Colonic mucosa (tissue), 4 donors: ENCODE measurements at places on chromosomes 11 and 22. TPM values are rescaled to one million over a fixed set of nuclear protein-coding genes. Genes with fewer than 3 reads are reported as not detected.

Gene CRACR2B
- 108 TPM for total RNA-seq

Gene KRTAP5-2
- not detected for total RNA-seq

Gene TMEM45B
- total RNA-seq: 191 TPM

Gene CLP1
- total RNA-seq: 14.9 TPM

Gene KDM4E
- total RNA-seq: not detected

Gene SLN
- not detected for total RNA-seq

Gene MRGPRE
- not detected for total RNA-seq

Gene CECR2
- 0.40 TPM for total RNA-seq

Gene MS4A4A
- total RNA-seq: 5.6 TPM

Gene RIMBP3C
- 0.07 TPM for total RNA-seq

Gene CRYAB
- total RNA-seq: 166 TPM

Gene IGSF9B
- total RNA-seq: 5.0 TPM

Gene TTC36
- 0.35 TPM for total RNA-seq

Gene NXPE4
- 95.2 TPM for total RNA-seq

Gene CYTH4
- 7.4 TPM for total RNA-seq

Gene MADD
- 45.9 TPM for total RNA-seq

- no peak for DNase-seq
Measured at GRCh38 chr11:132943706-132944568, 588.4 kb downstream of the OPCML start.

DNA sequence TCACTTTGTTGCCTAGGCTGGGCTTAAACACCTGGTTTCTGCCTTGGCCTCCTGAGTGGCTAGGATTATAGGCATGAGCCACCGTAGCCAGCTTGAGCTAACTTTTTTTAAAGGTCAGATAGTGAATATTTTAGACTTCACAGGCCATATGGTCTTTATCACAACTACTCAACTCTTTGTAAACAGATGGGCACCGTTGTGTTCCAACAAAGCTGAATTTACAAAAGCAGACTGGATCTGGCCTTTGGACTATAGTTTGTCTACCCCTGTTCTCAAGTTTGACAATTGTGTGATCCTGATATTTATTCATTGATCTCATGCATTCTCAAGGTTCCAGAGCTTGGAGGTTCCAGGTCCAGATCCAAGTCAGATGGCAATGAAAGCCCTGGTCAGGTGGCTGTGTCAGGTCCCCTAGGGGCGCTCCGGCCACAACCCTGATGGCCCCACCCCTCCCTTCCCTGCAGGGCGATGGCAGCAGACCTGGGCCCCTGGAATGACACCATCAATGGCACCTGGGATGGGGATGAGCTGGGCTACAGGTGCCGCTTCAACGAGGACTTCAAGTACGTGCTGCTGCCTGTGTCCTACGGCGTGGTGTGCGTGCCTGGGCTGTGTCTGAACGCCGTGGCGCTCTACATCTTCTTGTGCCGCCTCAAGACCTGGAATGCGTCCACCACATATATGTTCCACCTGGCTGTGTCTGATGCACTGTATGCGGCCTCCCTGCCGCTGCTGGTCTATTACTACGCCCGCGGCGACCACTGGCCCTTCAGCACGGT lies 15.8 kb downstream of the P2RY2 start:
- no peak for DNase-seq

GRCh38 chr22:50305393-50305922 lies 2.0 kb downstream of the PLXNB2 start:
- peak; percentile 77 for DNase-seq

DNA sequence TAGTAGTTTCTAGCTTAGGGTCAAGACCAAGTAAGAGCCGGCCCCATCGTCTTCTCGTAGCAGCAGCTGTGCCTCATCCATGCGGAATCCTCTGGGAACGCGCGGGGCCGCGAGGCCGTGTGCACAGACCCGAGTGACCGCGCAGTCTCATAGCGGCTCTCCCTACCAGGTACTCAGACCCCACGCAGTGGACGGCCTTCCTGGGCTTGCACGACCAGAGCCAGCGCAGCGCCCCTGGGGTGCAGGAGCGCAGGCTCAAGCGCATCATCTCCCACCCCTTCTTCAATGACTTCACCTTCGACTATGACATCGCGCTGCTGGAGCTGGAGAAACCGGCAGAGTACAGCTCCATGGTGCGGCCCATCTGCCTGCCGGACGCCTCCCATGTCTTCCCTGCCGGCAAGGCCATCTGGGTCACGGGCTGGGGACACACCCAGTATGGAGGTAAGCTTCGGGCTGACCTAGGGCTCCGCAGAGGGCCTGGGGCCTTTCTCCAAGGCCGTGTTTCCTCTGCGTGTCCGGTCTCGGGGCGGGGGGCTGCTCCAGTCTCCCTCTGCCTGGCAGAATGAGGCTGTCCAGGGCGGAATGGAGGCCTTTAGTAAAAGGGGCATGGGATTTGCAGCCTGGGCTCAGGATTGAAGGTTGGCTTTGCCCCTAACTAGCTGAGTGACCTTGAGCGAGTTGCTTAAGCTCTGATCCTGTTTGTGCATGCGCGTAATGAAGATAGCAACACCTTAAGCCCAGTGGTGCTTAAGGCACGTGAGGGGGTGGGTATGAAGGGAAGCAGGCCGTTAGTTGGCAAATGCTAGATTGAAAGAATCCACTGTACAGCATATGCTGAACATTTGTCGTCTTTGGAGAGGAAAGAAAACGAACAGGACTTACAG lies 48.9 kb downstream of the ST14 start:
- DNase-seq: peak; percentile 16

DNA sequence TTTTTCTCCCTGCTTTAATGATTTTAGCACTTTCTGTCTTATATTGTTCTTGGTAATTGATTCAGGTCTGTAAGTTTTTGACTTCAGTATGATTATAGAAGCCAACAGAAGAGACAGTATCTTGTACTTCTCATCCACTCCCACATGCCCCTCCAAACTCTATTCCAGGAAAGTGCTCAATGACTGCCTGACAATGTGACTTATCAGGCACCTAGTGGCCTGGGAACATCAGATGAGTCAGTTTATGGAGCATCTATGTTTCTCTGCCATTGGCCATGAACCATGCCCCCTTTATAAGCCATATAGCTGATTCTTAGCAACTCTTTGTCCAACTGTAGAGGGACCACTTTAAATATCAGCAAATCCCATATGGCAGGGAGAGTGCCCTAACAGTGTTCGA lies 179.2 kb upstream of the MTMR2 start:
- DNase-seq: no peak

DNA sequence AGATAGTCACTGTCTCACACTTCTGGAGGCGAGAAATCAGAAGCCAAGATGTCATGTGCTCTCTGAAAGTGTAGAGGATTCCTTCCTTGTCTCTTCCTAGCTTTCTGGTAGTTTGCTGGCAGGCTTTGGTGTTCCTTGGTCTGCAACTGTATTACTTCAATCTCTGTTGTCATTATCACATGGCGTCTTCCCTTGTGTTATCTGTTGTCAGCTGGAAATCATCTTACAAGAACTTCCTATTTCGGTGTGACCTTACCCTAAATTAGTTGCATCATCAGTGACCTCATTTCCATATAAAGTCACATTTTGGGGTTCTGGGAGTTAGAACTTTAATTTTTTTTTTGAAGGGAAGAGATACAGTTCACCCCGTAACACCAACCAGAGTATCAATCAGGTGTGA lies 3.3 kb upstream of the LIN7C start:
- DNase-seq: no peak

GRCh38 chr11:45666648-45667642 lies 1.5 kb upstream of the CHST1 start:
- no peak for DNase-seq

GRCh38 chr11:44645827-44646226 lies 80.4 kb downstream of the CD82 start:
- DNase-seq: no peak

GRCh38 chr11:133835593-133836548 lies 9.4 kb downstream of the SPATA19 start:
- no peak for DNase-seq

DNA sequence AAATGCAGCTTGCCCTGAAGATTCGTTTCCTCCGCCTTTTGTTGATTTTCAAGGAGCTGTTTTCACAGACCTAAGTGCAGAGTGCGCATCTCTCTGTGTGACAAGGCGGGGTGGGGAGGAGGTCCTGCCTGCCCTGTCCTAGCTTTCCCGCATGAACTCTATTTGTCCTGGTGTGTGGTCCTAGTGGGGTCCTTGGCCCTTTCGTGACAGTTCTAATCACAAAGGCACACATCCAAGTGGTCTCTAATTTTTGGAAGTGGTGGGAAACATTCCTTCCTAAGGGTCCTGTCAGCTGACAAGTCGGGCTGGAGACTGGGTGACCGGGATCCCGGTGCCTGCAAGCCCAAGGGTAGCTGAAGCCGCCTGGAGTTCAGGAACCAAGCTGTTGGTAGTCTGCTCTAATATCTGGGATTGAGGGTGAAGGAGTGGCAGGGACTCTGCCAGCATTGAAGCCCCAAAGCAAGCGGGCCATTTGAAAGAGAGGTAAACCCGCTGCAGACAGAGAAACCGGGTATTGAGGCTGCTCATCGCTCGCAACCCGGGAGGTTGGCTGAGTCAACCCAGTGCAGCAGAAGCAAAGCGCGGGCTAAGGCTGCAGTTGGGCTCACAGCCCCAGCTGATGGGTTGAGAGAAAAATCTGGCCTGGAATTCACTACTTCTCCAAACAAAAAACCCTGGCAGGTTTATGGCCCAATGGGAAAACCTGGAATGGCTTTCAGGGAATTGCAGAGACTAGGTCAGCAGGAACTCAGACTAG lies 28.1 kb upstream of the FBXO3 start:
- peak; percentile 59 for DNase-seq

GRCh38 chr22:19543970-19544708 lies 19.9 kb upstream of the CLDN5 start:
- peak; percentile 38 for DNase-seq

DNA sequence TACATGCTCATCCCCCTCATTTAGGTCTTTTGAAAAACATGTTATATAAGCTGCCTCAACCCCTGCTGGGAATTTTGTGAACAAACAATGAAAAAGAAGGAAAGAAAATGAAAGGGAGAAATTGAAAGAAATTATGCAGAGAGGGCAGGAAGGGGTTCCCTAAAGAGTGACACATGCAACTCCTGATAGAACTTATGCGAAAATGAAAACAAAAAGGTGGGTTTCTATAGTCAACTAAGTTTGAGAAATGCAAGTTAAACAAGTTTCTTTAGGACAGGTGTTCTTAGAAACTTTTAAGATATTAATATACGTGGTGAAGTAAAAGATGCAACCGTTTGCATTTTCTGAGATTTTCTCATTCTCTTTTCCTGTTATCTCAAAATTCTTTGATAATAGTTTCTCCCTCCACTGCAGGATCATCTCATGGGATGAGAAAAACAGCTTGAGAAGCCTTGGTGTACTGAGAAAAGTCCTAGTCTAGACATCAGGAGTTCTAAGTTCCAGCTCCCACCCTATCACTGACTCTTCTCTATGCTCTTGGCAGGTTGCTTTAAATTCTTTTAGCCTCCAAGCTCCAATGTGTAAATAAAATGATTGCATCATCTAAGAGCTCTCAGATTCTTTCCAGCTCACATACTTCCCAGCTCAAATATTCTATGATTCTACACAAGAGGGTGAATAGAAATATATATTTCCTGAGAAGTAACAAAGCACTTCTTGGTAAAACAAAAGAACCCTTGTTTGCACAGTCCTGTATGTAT lies 109.2 kb downstream of the FAM76B start:
- DNase-seq: no peak

DNA sequence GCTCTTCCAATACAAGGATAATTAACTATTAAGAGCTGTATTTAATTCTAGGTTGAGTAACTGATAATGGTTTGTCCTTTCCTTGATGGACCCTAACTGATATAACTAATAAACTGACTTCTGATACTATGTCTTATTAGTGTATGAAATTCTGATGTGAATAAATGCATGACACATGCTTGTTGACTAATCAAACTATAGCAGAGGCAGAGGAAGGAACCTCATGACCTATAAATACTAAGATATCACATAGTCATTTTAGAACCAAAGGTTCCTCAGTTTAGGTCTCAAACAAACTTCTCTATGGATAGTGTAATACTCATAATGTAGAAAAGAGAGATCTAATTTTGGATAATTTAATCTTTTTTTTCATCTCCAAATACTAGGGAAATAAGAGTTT lies 4.8 kb upstream of the HBD start:
- DNase-seq: no peak

DNA sequence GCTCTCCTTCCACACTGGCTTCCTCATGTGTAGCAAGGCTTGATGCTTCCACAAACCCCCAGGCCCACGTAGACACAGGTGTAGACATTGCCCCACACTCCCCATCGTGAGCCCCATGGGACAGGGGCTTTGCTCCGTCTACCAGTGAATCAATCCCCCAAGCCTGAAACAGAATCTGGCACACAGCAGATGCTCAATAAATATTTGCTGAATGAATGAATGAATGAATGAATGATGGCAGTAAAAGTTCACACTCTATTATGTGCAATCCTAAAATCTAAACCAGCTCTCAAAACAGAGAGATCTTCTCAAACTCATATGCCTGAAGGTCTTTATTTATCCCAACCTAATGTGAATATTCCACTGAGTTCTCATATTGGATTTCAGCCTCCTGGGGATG lies 69.9 kb downstream of the MN1 start:
- no peak for DNase-seq

DNA sequence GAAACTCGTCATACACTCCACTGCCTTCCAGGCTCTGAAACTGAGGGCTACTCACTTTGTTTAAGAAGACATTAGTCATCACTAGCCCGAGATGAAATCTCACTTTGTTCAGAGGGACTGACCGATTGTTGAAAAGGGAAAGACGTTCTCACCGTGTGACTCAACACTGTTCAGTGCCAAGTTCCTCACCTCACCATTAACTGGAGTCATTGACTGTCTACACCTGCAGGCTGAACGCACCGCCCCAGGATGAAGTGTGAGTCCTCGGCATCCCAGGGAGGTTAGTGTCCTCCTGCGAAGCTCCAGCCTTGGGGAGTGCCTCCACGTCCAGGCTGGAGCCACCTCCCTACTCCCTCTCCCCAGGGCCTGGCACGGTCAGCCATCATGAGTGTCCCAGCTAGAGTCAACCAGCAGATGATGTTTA lies 30.4 kb downstream of the FADD start:
- DNase-seq: no peak

DNA sequence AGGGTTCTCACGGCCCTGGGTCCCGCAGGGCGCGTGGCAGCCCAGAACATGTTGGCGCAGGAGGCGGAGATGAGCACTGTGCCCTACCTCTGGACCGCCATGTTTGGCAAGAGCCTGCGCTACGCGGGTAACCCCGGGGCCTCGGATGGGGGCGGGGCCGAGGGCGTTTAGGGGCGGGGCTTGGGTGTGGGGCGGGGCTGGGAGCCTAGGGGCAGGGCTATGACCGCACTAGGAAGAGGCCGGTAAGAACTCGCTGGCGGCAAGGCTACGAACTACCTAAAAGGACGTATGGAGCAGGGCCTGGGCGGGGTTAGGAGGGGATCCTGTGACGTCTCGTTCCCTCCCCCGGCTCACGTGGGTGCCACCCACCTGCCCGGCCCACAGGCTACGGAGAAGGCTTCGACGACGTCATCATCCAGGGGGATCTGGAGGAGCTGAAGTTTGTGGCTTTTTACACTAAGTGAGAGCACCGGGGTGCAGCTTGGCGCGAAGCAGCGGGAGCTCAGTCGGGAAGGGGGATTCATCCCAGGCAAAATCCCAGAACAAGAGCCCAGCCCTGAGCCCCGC lies 2.8 kb upstream of the LZTR1 start:
- DNase-seq: peak; percentile 89

- no peak for DNase-seq
Measured at GRCh38 chr11:58776891-58777710, 45.4 kb upstream of the GLYAT start.
